ENCODE measurements at places on chromosomes 7 and 10. TPM values are rescaled to one million over a fixed set of nuclear protein-coding genes. Genes with fewer than 3 reads are reported as not detected.
A peak's percentile ranks its signal among the peaks of the same experiment; 100 is the strongest.

Gene PRLHR
- not detected for total RNA-seq

- DNase-seq: peak; percentile 42
- no peaks in the 10 kb centered on the region for H3K27me3 ChIP-seq
- H3K27ac ChIP-seq: no peak overlapping the region
Measured at GRCh38 chr7:16428672-16429071, 7.3 kb upstream of the CRPPA start.

Gene RNF32
- total RNA-seq: under 0.01 TPM

Gene ZNF277
- total RNA-seq: 69.8 TPM

Gene SYT15B
- total RNA-seq: under 0.01 TPM

GRCh38 chr7:36469236-36469635, 79.6 kb downstream of the ANLN start:
- H3K4me1 ChIP-seq: peaks cover 15% of the 10 kb centered on the region
- H3K4me3 ChIP-seq: no peak overlapping the region
- no peak for DNase-seq
- peaks cover 6% of the 10 kb centered on the region for H3K27me3 ChIP-seq

DNA sequence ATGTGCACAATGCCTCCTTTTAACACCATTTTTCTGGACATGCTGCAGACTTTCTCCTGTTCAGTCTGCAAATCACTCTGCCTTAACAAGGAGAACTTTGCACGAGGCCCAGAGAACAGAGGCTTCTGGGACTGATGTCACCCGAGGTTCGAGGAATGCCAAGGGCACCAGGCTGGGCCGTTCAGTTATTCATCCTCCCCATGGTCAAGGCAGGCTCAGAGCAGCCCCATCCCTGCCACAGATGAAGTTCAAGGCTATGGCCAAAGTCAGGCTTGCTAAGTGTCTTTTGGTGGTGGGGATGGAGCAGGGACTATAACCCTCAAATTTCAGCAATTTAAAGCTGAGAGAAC, 9.4 kb upstream of the DUSP5 start:
- peaks cover 44% of the 10 kb centered on the region for H3K4me1 ChIP-seq
- peak overlapping the region; percentile 51 for H3K27ac ChIP-seq
- no peaks in the 10 kb centered on the region for H3K27me3 ChIP-seq
- DNase-seq: no peak
- H3K4me3 ChIP-seq: no peak overlapping the region
- no peaks in the 10 kb centered on the region for H3K36me3 ChIP-seq

DNA sequence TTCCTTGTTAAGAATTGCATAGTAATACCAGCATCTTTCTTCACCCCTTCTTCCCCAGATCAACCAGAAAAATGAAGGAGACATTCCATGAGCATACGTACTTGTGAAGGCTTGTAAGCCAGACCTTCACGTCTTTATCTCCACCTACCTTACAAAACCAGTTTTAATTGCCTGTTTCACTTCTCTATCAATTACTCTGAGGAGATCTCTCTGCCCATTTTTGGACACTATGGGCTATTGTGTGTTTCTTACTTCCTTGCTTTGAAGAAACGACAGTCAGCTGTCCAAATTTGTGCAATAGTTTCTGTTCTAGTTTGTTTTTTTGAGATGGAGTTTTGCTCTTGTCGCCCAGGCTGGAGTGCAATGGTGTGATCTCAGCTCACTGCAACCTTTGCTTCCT, 349.7 kb upstream of the MBL2 start:
- H3K36me3 ChIP-seq: no peaks in the 10 kb centered on the region
- no peaks in the 10 kb centered on the region for H3K4me1 ChIP-seq
- no peaks in the 10 kb centered on the region for H3K27me3 ChIP-seq
- no peak for DNase-seq
- H3K27ac ChIP-seq: no peak overlapping the region
- no peak overlapping the region for H3K4me3 ChIP-seq

Gene NPY
- total RNA-seq: not detected

Gene HYAL4
- total RNA-seq: not detected

Gene GRID2IP
- total RNA-seq: not detected

DNA sequence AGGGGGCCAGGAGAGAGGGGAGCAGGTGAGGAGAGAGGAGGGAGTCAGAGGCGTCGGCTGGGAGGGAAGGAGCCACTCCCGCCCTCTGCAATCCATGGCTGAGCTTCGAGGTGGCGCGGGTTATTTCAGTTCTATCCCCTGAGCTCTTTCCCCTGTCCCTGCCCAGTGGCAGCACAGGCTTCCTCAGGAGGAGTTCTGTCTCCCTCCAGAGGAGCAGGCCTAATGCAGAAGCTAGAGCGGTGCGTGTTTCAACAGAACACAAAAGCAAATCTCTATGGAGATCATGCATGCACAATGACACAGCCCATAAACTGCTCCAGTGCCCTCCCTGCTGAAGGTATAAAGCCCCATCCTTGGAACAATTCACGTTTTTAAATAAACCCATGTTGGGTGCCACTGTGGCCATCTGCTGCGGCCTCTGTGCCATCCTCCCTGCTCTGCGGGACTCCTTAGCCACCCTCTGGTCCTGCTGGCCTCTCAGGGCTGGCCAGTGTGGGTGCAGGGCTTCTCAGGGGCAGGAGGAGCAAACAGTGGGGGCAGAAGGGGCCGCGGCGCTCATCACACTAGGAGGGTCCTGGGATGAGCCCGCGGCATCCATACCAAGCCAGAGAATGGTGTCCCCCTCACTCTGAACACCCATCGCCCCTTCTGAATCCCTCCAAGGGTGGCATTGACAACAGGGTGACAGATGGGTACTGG, 192.6 kb upstream of the LYZL2 start:
- H3K4me3 ChIP-seq: no peak overlapping the region
- no peak for DNase-seq
- no peaks in the 10 kb centered on the region for H3K27me3 ChIP-seq
- H3K4me1 ChIP-seq: peaks cover 26% of the 10 kb centered on the region
- no peaks in the 10 kb centered on the region for H3K36me3 ChIP-seq

Gene CUL2
- 29.0 TPM for total RNA-seq

GRCh38 chr10:24618401-24618800, 105.3 kb downstream of the ARHGAP21 start:
- DNase-seq: no peak
- peaks cover 11% of the 10 kb centered on the region for H3K4me1 ChIP-seq
- H3K4me3 ChIP-seq: no peak overlapping the region
- H3K27me3 ChIP-seq: no peaks in the 10 kb centered on the region

DNA sequence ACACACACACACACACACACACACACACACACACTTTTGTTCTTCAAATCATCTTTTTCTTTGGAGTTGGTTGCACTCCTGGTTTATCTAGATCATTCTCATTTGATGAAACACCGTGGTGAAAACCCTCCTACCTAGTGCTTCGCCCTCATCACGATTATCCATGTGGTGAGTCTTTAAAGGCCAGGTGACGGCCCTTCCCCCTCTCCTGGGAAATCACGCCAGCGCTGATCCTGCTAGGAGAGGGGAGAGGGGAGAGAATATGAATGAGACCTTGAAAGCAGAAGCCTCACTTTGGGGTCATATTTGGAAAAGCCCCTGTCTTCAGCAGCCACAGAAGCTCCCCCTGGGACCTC, 103.9 kb upstream of the LRRC4 start:
- H3K27me3 ChIP-seq: peaks cover 86% of the 10 kb centered on the region
- H3K4me1 ChIP-seq: peaks cover 14% of the 10 kb centered on the region
- H3K36me3 ChIP-seq: no peaks in the 10 kb centered on the region
- H3K27ac ChIP-seq: no peak overlapping the region
- H3K4me3 ChIP-seq: peak overlapping the region; percentile 79

DNA sequence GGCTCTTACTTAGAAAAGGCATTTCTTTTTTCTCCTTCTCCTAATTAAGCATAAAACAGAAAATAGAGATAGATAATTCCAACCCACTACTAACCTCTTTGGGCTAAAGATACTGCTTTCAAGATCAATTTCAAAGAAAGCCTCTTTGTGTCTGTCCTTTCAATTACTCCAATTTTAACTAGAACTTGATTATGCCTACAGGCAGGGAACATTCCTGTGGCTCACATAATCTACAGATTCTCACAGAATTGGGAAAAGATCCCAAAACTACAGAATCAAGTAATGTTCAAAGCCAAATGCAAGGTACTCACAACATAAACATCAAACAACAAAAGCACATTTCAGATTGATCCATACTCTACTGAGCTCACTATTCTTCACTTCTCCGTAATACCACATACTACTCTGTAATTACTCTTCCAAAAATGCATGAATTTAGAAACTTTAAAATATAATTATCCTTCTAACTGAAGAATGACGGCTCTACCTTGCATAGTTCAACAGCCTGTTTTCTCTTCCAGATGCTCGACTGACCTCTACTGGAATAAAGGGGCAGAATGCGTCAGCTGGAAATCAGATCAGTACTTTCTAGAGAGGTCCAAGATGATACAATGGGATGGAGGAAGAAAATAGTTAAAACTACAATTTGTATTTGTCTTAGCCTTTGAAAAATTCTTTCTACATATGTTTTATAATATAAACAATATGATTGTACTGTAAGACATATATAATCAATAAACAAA, 3.9 kb downstream of the MTERF1 start:
- DNase-seq: peak; percentile 34
- peaks cover 7% of the 10 kb centered on the region for H3K4me1 ChIP-seq
- no peak overlapping the region for H3K27ac ChIP-seq
- peaks cover 13% of the 10 kb centered on the region for H3K36me3 ChIP-seq

Gene TFR2
- under 0.01 TPM for total RNA-seq
